Eye (tissue), 1 donor: ENCODE measurements at places on chromosomes 11 and 22.

GRCh38 chr22:20221421-20222340, 46.4 kb downstream of the RTN4R start:
- no peak for DNase-seq

- DNase-seq, result peak; percentile 53
Measured at GRCh38 chr22:30392661-30393321, 4.0 kb upstream of the SEC14L2 start.

DNA sequence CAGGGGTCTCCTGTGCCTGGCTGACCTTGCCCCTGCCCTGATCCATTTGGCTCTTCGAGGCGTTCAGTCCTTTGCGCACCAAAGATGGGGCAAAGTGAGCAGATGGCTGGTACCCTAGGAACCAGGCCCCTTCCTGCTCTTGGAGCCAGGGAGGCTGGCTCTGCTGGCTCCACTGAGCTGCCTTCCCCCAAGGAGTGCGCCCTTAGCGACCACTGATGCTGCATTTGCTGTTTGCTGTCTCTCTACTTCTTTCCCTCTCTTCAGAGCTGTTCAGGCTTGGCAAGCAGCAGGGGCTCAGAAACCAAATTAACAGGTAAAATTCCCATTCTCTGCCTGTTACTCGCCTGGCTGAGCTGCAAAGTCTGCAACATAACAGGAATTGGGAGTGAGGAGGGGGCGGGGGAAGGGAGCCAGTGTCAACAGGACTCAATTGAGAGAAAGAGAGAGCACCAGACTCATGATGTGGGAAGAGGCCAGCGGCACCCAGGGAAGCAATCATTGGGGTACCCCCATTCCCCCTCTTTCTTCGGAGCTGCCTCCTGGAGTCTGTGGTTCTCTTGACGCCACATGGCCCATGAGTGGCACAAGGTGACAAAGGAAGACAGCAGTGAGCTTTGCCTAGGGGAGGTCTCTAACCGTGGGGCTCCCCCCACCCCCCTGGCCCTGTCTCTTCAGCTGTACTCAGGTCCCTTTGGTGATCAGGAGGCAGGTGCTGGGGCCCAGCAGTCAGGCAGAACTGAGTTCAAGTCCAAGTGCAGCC, 102.3 kb downstream of the TP53I11 start:
- DNase-seq, result peak; percentile 65

DNA sequence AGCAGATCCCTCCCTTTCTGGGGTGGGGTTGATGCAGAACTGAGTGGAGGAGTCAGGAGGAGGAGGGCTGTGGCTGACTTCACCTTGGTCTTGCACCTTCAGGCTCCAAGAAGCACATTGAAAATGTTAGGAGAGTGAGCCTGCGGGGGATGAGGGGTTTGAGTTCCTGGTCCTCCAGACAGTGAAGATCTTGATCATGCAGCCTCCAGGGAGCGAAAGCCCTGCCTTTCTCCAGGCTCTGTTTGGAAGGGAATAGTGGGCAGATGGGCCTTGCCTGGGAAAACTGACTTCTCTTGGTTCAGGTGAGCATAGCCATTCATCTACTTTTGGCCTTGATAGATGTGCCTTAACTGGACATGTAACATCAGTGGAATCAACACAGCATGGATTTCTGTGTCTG, 267.6 kb upstream of the B3GAT1 start:
- no peak for DNase-seq

- DNase-seq, result no peak
Measured at GRCh38 chr11:64092111-64092760, 56.5 kb downstream of the FLRT1 start.

GRCh38 chr22:17104336-17104935, 16.7 kb downstream of the TMEM121B start:
- no peak for DNase-seq
